ENCODE measurements at places on chromosomes 1 and 21.

DNA sequence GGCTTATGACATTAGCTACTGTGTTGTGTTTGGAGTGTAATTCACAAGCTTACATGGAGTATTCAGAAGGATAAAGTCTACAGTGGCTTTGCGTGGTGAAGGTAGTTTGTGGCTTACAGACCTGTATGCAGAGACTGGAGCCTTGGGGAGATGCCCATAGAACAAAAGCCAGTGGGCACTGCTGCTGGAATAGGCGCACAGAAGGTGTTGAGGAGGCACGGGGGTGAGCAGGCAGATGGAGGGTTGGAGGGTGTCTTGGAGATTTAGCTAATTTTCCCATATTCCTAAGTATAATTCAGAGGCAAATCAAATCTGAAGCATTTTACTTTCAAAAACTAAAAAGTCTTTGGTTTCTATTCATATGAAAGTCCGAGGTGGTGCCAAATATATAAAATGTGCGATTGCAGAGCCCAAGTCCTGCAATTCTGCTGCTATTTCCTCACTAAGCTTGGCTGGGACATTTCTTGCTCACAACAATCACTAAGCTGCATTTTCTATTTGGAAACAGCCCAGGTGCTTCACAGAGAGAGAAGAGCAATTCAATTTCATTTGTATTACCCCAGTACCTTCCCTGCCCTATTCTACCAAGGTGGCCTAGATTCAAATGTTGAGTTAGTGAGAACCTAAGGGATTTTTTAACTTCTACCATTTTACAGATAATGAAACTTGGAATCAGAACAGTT, 48.5 kb downstream of the FH start:
- DNase-seq = no peak

DNA sequence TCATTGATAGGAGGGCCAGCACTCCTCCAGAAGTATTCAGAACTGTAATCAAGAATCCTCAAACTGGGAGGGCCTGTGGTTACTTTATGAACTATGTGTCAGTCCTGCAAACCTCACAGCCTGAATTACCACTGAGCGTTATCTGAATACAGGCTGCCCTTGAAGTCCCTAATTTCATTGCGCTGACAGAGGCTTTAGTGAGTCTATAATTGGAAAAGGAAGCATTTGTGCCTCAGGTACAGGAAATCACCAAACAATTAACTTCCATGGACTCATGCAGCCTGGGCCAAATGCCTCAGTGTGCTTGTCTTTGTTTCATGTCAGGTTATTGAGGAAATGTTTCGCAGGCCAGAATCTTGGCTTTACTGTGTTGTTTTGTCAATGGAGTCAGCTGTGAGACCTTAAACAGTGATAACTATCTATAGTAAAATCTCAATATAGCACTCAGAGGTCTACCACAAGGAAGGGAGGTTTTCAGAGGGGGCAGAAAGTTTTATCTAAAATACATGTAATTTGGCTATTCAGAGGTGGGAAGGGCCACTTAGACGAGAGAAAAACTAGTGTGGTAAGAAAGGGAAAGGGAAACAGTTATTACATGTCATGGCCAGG, 32.9 kb upstream of the DOCK7 start:
- no peak for DNase-seq

DNA sequence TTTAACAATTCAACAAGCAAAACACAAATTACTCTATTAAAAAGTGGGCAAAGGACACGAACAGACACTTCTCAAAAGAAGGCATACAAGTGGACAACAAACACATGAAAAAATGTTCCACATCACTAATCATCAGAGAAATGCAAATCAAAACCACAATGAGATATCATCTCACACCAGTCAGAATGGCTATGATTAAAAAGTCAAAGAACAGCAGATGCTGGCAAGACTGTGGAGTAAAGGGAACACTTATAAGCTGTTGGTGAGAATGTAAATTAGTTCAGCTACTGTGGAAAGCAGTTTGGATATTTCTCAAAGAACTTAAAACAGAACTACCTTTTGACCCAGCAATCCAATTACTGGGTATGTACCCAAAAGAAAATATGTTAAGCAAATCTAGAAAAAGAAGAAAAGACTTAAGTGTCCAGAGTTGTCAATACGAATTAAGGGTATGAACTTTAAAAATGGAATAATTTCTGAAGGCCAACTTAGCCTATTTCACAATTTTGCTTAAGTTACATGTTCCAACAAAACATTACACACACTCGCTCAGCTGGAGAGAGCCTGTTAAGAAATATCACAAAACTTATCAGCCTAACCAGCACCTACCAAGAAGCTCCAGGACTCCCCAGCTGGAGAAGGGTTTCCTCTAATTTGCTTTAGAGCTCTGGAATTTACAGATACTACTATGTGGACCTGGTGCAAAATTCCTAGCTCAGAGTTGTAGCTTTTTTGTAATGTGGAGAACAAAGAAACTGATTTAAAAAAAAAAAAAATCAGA, 232.1 kb downstream of the DUSP10 start:
- DNase-seq = no peak

DNA sequence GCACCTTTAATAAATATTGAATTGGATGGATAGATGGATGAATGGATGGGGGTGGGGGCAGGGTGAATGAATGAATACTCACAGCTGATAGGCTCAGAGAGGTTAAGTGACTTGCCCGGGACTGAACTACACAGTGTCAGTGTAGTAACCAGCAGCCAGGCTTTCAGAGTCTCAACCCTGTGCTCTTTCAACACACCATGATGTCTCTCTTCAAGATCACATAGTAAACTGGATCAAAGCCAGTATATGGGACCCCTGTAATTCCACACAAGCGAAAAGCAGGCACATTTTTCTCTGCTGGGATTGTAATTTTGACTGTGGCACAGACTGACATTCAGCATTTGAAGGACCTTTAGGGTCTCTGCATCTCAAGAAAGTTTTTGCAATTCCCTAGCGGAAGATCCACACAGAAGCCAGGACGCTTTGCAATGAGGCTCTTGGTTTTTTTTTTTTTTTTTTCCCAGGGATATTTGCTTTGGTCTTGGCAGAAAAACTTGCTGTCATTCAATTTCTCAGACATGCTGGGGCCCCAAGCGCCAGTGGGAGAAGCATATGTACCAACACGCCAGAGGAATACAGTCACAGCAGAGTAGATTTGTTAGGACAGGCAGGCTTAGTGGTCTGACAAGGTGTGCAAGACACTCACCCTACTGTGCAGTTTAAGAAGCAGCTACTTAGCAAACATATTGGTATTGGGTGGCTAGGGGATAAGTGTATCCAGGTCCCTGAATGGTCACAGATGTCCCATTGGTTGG, 213.1 kb upstream of the CAMK1G start:
- DNase-seq = no peak

DNA sequence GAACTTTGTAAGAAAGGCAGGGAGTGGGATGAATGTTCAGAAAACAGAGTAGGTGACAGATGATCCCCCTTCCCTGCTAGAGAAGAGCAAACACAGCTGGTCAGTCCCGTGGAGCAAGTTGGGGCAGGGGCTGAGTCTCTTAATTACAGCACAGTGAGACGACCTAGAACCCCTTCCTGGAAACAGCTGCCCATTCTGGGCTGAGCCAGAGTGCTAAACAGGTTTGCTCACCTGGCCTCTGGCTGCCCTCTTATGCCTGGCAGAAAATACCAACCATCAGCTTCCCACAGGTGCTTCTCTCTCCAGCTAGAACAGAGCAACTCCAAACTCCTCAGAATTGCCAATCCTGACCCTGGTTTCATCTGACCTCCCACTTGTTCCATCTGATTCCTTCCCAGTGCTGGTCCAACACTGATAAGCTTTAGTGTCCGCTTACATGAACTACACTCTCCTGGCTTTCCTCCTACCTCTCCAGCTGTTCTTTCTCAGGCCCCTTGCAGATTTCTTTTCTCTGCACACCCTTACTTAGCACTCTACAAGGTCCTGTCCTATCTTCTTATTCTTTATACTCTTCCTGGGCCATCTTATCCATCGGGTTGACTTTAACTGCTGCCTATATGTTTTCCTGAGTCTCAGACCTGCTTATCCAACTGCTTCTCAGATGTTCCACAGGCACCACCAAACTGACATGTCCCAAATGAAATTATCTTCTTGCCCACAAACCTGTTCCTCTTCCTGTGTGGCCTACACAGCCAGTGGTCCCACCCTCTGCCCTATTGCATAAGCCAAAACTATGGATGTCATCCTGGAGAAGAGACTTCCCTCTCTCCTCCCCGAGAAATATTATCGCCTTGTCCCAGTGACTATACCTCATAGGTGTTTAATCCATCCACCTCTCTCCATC, 22.6 kb upstream of the COL9A2 start:
- DNase-seq = no peak

Data from stimulated activated effector memory CD8-positive, alpha-beta T cell treated with anti-CD3 and anti-CD28 coated beads, Interleukin-12 subunit alpha, Interleukin-12 subunit beta, amount 100 ng/mL, for 72 hours (primary cell).